ENCODE measurements at places on chromosomes 12 and 14.

DNA sequence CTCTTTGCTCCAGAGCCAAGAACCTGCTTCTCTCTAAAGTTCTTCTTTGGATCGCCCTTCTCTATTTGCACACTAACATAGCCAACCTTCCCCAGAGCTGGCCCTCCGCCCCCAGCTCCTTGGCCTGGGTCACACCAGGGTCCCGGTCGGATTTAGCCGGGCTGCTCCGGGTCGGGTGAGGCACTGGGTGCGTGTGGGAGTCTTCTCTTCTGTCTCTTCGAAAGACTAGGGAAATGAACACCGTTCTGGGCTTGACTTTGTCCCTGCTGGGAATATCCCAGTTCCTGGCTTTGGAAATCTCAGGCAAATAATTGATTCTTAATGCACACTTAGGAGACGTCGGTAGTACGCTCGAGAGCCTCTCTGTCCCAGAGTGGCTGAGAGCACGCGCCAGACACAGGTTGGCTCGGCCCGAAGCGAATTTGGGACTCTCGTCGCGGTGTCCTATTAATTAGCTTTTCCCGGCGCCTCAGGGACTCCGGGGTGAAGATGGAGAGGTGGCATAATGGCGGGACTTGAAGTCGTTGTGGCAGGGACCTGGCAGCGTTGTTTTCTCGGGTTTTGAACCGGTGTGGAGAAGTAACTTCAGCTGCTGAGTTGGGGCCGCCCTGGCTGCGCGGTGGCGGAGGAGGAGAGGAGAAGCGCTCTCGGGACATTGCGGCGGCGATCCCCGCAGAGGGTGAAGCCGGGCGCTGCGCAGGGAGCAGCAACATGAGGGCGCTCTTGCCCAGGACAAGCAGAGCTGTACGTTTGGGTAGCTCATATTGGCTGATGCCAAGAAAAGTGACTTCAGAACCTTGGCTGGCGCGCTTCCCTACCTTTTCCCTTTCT is 7.5 kb downstream of the FOXG1 start:
- DNase-seq: no peak

GRCh38 chr14:76227450-76228050 is 75.8 kb downstream of the GPATCH2L start:
- no peak for DNase-seq

DNA sequence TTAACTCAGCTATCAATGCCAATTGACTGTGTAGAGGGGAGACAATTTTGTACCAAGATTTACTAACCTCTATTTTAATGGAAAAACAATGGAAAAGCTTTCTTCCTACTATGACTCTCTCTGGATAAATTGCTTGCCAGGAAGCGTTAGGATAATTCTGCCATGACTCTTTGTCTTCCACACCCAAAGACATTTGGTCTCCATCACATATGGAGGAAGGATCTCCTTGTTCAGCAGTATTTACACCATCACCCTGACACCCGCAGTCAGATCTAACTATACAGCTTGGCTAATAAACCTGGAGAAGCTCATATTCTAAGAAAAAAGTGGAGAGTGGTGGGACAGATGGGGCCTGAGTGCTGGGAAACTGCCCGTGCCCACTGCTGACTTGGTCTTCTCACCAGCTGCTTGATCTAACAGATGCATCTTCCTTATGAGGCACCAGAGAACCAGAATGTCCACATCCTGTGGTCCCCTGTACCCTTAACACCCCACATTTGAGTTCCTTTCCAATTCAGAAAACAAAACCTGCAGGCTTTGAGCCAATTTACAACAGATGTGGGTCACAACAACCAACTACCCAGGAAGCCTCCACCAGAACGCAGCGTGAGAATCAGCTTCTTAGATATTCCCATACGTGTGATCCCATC is 154.0 kb downstream of the DAD1 start:
- DNase-seq: no peak

- DNase-seq: no peak
Observed at GRCh38 chr12:128387811-128388422, 120.9 kb downstream of the TMEM132C start.

GRCh38 chr14:99326041-99326710 is 54.2 kb upstream of the BCL11B start:
- no peak for DNase-seq

DNA sequence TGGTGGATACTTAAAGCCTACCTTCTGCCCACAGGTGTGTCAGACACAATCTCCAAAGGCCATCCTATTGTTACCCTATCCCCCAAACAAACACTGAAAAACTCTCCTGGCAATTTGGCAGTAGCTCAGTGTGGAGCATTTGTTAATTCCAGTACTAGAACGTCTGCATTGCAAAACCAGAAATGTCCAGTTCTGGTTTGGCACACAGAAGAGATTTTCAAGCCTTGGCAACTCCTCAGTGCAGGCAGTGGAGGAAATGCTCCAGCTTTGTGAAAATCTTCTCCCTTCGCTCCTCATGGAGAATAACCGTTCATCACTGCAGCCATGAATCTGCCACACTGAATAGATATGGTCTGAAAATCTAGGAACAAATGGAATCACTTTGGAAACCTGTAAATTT is 5.3 kb upstream of the SOCS2 start:
- no peak for DNase-seq

- DNase-seq: no peak
Observed at GRCh38 chr12:57842342-57843294, 3.9 kb downstream of the CTDSP2 start.

DNA sequence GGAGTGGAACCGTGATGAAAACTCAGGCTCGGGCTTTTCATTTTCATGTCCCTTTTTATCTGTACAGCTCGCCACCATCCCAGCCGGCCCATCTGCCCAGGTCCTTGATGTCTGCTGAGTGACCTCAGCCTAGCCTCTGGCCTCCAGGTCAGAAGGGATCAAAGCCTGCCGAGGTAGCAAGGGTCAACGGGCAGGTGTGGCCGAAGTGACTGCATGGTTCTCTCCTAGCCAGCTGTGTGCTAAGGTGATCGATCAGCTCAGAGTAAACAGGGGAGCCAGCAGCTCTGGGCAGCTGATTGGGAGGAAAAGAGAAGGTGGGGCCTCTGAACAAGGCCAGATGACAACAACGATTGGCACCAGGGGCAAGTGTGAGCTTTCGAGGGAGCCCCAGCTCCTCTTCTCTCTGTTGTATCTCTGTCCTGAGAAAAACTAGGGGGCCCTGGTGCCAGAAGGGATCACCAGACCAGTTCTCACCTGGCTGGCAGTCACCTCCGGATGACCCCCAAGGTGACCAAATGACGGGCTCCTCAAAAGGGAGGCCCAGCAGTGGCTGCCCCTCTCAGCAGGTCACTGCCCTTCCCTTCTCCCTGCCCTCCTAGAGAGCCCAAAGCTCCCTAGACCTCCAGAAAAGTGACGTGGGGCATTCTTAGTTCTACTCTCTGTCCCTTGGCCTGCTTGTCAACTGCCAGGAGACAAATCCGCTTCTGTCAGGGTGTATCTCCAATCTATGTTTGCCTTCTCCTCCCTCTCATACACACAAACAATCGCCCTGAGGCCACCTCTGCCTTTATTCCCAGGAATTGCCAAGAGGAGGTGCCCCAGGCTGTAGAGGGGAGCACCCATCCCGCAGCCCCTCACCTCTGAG is 3.4 kb downstream of the SLC6A12 start:
- DNase-seq: no peak

DNA sequence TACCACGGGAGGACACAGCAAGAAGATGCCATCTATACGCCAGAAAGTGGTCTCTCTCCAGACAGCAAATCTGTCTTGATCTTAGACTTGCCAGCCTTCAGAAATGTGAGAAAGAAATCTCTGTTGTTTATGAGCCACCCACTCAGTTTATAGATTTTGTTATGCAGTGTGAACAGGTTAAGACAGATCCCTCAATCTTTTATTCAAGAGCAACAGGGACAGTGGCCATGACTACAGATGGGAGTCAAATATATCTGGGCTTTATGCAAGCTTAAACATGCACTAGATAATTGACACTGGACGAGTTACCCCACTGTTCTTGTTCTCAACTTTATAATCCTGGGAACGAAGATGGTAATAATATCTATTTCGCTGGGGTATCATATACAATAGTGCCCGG is 288.7 kb downstream of the RPAP3 start:
- DNase-seq: no peak

GRCh38 chr12:116689979-116690744 is 47.7 kb downstream of the SPRING1 start:
- DNase-seq: no peak

- no peak for DNase-seq
Observed at GRCh38 chr14:22478670-22479069, 110.4 kb downstream of the DAD1 start.

DNA sequence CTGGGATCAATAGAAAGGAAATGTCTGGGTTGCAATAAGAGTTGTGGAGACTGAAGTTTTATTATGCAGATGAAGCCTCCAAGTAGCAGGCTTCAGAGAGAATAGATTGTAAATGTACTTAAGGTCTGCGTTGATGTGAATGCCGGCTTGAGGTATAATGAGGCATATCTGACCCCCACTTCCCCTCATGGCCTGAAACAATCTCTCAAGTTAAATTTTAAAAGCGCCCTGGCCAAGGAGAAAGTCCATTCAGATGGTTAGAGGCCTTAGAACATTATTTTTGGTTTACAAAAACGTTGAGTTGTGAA is 28.3 kb upstream of the HIGD1C start:
- no peak for DNase-seq

- no peak for DNase-seq
Observed at GRCh38 chr12:2974560-2974971, 15.4 kb downstream of the TEAD4 start.

DNA sequence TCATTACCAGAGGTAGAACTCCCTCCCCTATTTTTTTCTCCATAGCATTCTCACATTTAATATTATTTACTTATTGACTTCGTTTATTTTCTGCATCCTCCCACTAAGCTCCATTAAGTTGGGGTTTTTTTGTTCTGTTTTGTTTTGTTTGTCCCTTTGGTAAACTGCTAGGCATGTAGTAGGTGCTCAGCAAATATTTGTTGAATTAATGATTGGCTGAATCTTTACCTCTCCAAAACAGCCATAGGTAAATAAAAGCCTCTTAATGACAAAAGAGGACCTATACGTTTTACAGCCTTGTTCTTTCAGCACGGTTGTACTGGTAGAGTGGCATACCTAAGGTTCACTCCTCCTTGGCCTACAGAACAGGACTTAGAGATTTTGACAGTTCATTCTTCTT is 52.0 kb downstream of the PRORP start:
- DNase-seq: no peak

GRCh38 chr12:1217191-1217949 is 226.3 kb downstream of the ERC1 start:
- DNase-seq: no peak

GRCh38 chr12:75488553-75488952 is 8.0 kb downstream of the GLIPR1 start:
- DNase-seq: no peak

- DNase-seq: no peak
Observed at GRCh38 chr12:57000393-57000792, 6.0 kb downstream of the ZBTB39 start.

GRCh38 chr12:5307065-5307464 is 124.8 kb upstream of the NTF3 start:
- no peak for DNase-seq

- DNase-seq: no peak
Observed at GRCh38 chr14:80215081-80215480, 3.8 kb upstream of the DIO2 start.

GRCh38 chr12:75721796-75722195 is 210.4 kb upstream of the KRR1 start:
- DNase-seq: no peak

GRCh38 chr14:63800651-63801375 is 52.0 kb upstream of the SYNE2 start:
- no peak for DNase-seq

DNA sequence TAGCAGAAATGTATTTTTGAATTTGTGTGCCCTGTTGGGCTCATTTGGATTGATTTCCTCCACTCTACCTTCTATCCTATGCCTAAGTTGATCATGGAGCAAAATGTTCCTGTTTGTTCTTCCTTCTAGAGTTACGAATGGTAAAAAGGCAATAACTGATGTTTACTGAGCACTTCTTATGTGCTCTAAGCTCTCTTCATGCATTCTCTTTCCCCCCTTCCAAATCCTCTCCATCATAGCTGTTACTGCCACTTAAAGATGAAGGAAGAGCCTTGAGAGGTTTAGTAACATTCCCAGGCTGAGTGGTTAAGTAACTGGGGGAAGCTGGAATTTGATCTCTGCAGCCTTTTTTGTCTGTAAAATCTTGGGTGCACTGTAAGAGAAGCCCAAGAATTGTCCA is 60.1 kb downstream of the CHST11 start:
- no peak for DNase-seq

- DNase-seq: no peak
Observed at GRCh38 chr12:28869197-28869596, 279.9 kb upstream of the FAR2 start.

DNA sequence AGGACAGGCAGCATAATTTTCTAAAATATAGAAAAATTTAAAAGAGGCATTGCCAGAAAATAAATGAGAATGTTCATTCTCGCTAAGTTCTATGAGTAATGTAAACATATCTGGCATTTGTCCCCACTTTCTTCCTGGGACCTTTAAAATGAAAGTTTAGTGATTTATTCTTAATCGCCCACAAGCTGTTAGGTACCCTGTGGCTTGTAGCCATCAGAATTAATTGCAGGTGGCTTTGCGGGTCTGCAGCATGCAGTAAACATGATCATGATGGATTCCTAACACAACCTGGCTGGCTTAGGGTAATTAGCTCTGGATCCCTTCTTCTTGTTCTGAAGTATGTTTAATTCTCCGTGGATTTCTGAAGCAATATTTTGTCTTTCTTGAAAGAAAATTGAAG is 103.5 kb upstream of the FRMD6 start:
- DNase-seq: no peak

GRCh38 chr14:25247609-25248008 is 197.7 kb upstream of the STXBP6 start:
- no peak for DNase-seq

DNA sequence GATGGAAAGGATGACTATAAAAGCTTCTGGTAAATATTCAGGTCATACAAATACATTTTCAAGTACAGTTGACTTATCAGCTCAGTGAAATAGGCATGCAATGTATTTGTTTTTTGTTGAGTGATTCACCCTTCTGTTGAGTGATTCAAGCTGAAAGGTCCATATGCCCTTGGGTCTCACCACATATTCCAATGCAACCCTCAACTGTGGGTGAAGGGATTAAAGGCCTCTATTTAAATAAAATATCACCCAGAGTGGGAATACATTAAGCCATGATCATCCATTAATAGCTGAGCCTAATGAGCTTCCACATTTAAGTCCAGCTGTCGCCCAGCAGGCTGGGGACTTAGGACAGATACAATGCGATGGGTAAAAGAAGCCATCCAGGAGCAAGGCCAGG is 120.2 kb downstream of the CRACR2A start:
- no peak for DNase-seq

DNA sequence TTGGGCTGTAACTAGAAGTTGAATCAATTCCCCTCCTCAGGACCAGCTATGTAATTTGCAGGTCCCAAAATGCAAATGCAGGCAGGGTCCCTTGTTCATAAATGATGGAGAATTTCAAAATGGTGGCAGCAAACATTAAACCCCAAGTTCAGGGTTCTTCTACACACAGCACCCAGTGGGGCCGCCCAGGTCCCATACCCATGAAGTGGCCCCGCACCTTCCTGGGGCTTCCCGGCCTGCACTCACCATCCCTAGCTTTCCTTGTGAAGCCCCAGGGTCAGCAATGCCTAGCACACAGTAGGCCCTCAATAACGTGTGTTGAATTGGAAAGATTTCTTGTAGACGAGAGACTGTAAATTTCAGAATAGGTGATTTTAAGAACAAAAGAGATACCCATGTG is 76.0 kb downstream of the NTF3 start:
- DNase-seq: no peak

Data from stimulated activated CD8-positive, alpha-beta memory T cell treated with anti-CD3 and anti-CD28 coated beads, Interleukin-15, amount 100 ng/mL, for 48 hours (primary cell).